ENCODE measurements at places on chromosomes 7 and 10. TPM values are rescaled to one million over a fixed set of nuclear protein-coding genes. Genes with fewer than 3 reads are reported as not detected.

TLL2 gene
- total RNA-seq: 4.0 TPM

OR2A12 gene
- not detected for total RNA-seq

SLC26A3 gene
- total RNA-seq: not detected

CPXM2 gene
- total RNA-seq: 0.19 TPM

MYL7 gene
- total RNA-seq: not detected

GTF2IRD1 gene
- total RNA-seq: 13.6 TPM

ZNF655 gene
- total RNA-seq: 11.3 TPM

CH25H gene
- total RNA-seq: not detected

IGFBP3 gene
- total RNA-seq: 247 TPM

TYW1 gene
- total RNA-seq: 35.7 TPM

C10orf95 gene
- not detected for total RNA-seq

ARHGAP22 gene
- 65.8 TPM for total RNA-seq

GBF1 gene
- 53.8 TPM for total RNA-seq

CFAP46 gene
- total RNA-seq: 1.9 TPM

GPC2 gene
- 3.2 TPM for total RNA-seq

UTF1 gene
- total RNA-seq: not detected

MUC12 gene
- not detected for total RNA-seq

LRRD1 gene
- total RNA-seq: 0.24 TPM

CYP2C19 gene
- not detected for total RNA-seq

GJD4 gene
- total RNA-seq: not detected

ASB10 gene
- not detected for total RNA-seq

STK31 gene
- 0.05 TPM for total RNA-seq

VIM gene
- total RNA-seq: 9,268 TPM

KIF11 gene
- 9.6 TPM for total RNA-seq

ABCC2 gene
- total RNA-seq: 0.70 TPM

CNPY1 gene
- total RNA-seq: not detected

UFSP1 gene
- 0.34 TPM for total RNA-seq

POP7 gene
- total RNA-seq: 27.8 TPM

ITGA8 gene
- 2.1 TPM for total RNA-seq

FEZF1 gene
- not detected for total RNA-seq

EFCAB10 gene
- not detected for total RNA-seq

FRAT1 gene
- 3.3 TPM for total RNA-seq

WASHC2A gene
- total RNA-seq: 49.3 TPM

SLC39A12 gene
- not detected for total RNA-seq

DAGLB gene
- total RNA-seq: 13.3 TPM

ST8SIA6 gene
- total RNA-seq: not detected

CCDC3 gene
- 1.8 TPM for total RNA-seq

MTG1 gene
- total RNA-seq: 24.2 TPM

C7orf57 gene
- 0.64 TPM for total RNA-seq

MEIG1 gene
- not detected for total RNA-seq

DKK1 gene
- 33.0 TPM for total RNA-seq

MMD2 gene
- not detected for total RNA-seq

CALHM3 gene
- not detected for total RNA-seq

PNLIPRP2 gene
- total RNA-seq: not detected

DNAH11 gene
- total RNA-seq: 3.4 TPM

FAM171A1 gene
- total RNA-seq: 98.1 TPM

HACD1 gene
- 17.4 TPM for total RNA-seq

SEMA3E gene
- 1.2 TPM for total RNA-seq
